ENCODE measurements at places on chromosomes 11 and 22.

GRCh38 chr11:64752175-64752970, 7.4 kb downstream of the PYGM start:
- DNase-seq: no peak

- DNase-seq: no peak
These were observed 314.1 kb downstream of the CTTN start for GRCh38 chr11:70712471-70712870.

GRCh38 chr11:99068832-99069231, 48.1 kb downstream of the CNTN5 start:
- DNase-seq: no peak

- DNase-seq: no peak
These were observed 23.2 kb downstream of the P2RY2 start for GRCh38 chr11:73241300-73241699.

DNA sequence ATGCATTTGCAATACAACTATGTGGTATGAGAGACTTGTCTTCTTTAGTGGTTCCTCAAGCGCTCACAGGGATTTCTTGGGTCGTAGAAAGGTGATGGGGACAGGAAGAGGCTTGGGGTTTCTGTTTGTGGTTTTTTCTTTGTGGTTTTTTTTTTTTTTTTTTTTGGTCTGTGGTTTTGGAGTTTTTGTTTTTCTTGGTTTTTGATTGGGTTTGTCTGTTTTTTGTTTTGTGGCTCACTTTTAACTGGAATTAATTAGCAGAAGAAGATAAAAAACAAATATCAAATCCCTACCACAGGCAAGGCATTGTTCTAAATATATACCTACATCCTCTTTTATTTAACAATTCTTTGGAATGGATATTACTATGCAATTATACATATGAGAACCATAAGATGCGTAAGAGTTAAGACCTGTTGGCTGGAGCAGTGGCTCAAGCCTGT, 5.5 kb downstream of the TTC28 start:
- peak; percentile 48 for DNase-seq

DNA sequence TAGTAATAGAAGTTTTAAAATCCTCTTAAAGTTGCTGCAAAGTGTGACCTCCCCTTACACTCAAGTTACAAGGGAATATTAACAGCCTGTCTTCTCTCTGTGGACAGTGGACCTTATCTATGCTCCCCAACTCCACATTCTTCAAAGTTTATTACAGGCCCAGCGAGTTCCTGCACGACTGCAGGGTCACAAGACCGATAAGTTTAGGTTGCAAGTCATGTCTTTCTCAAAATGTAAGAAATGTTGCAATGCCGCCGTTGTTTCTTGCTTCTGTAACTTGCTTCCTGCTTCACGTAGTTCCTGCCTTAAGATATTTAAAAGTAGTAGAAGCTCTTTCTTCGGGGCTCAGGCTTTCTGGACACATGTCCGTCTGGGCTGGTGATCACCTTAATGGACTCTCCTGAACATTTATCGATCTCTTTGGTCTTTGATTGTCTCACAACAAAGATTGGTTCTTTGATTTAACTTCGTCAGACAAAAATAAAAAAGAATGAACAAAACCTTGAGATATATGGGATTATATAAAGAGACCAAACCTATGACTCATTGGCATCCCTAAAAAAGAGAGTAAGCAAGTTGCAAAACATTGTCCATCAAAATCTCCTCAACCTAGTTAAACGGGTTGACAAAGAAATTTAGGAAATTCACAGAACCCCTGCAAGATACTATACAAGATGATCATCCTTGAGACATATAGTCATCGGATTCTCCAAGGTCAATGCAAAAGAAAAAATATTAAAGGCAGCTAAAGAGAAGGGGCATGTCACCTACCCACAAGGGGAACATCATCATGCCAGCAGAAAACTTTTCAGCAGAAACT, 45.4 kb upstream of the GLYAT start:
- no peak for DNase-seq

DNA sequence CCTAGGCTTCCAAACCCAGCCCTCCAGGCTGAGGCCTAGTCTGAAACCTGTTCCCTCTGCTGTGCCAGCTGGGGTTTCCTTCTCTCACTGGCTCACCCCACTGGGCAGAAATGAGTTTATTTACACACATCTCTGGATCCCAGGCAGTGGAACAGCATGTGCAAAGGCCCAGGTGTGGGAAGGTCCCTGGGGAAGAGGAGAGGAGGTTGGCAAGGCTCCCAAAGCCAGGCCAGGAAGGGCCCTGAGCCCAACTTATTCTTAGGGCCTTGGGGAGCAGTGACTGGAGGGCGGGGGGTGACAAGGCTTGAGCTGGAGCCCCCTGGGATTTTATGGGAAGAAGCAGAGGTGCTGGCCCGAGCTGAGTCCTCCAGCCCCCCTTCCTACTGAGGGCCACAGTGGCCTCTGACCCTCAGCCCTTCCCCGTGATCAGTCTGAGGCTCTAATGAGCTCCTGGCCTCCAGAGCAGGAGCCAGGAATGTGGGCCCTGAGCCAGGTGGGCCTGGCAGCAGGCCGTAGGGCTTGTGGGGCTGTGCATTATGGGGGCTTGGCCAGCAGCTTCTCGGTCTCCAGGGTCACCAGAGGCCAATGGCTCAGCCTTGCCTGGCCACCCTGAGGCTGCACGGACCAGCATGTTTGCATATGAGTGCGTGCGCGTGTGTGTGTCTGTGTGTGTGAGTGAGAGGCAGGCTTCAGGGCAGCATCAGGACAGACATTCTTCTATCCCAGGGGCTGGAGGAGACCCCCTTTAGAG, 2.9 kb downstream of the MYO7A start:
- no peak for DNase-seq

- DNase-seq: no peak
These were observed 854.0 kb downstream of the BRD1 start for GRCh38 chr22:48973694-48974041.

DNA sequence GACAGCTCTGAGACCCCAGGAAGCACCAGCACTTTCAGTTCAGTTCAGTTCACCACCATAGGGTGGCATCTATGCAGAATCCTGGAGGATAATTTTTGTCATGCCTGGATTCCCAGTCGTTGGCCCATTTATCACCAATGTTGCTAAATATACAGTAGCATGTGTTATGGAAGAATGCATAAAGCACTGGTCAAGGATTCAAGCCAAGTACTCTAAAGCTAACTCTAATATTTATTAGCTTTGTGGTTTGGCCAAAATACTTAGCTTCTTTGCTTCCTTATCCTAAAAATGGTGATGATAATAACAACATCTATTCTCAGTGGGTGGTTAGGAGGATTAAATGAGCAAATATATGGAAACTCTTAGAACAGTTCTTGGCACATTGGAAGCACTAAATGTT, 294.7 kb upstream of the ZC3H12C start:
- no peak for DNase-seq

DNA sequence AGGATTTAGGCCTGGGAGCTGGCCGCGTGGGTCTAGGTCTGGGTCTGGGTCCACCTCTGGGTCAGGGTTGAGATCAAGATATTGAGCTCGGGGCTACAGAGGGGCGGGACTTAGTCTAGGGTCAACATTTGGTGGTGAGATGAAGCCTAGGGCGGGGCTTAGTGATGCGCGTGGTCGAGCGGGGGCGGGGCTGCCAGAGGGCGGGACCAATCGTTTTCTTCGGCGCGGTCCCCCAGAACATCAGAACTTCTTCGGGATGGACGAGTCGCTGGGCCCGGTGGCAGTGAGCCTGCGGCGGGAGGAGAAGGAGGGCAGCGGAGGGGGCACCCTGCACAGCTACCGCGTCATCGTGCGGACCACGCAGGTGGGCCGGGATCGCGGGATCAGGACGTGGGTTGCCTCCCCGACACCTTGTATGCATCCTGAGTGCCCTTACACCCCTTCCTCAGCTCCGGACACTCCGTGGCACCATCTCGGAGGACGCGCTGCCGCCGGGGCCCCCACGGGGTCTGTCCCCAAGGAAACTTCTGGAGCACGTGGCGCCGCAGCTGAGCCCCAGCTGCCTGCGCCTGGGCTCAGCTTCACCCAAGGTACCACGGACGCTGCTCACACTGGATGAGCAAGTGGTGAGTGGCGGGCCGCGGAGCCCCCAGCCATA, 4.2 kb downstream of the SIPA1 start:
- DNase-seq: peak; percentile 51
